ENCODE measurements at places on chromosomes 6 and 20.
A peak's percentile ranks its signal among the peaks of the same experiment; 100 is the strongest.

DNA sequence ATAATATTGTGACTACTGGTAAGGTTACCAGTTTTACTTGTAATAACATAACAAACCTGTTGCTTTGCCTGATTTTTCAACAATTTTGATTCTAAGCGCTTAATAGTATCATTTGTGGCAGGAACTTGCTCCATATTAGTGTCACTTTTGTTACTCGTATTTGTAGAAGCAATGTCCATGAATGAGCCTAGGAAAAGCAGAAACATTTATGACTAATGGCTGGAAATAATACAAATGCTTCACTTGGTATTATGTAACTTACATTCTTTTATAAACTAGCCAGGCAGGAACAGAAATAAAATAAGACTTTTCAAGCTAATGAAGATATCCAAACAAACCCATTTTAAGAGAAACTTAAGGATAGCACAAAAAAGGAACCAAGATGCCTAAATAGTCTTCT is 38.9 kb downstream of the MAP3K7 start:
- DNase-seq = no peak

DNA sequence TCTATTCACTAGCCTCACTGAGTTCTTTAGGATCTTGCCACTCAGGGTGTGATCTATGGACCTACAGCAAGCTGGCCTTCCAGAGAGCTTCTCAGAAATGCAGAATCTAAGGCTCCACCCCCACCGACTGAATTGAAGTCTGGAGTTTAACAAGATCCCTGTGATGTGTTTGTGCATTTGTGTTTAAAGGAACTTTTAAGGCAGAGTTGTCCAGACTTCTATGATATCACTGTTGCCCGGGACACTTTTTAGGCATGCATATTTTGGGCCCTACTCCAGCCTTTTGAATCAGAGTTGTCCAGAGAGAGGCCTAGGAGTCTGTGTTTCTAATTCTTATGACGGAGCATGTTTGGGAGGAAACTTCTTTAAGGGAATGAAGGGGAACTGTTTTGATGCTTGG is 232.3 kb downstream of the QKI start:
- no peak for DNase-seq

DNA sequence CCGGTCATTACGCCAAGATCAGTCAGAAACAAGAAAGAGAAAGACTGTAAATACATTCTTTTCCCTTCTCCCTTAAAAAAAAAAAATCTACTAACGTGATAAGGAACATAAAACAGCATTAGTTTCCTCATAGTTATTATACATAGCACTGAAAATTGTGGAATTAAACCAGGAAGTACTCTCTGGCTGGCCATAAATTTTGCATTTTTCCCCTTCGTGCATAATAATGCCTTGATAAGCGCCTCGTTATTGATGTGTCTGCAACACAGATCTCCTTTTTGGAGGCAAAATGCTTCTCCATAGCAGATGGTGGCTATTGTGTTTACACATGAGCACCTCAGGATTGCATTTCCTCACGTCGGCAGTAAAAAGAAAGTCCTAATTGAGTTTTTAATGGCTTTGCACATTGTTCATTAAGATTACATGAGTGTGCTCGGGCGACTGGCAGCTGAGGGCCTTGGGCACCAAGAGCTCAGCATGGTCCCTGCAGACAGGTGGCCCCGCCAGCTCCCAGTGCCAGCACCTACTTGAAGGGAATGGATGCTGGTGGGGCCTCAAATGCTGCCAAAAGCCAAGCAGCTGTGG is 394.5 kb downstream of the PTPRT start:
- DNase-seq = no peak

DNA sequence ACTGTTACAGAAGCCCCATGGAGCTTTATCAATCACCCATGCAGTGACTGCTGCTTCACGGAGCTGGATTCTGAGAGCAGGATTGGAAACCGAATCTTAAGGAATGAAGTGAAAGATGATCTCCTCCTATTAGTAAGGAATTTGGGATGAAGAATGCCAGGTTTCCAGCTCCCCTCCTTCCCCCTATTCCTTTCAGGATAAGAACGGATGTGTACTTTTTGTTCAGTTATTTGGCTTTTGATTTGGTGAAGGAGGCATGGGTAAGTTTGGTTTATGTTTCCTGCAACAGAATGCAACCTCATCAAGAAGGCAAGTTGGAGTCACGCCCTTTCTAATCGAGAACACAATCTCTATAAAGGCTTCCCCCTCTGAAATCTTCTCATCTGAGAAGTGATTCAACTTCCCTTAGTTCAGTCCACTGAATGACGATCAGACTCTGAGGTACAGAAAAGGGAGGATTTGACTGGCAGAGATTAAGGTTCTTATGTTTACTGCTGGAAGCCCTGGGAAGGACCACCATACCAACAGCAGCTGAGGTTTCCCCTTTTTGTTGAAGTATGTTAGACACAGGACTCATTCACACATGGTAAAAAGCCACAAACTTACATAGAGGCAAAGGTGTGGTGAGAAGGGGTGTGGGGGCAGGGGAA is 5.5 kb downstream of the ELMO2 start:
- peak; percentile 38 for DNase-seq

GRCh38 chr20:4300921-4301320 is 285.6 kb upstream of the RNF24 start:
- DNase-seq = no peak

DNA sequence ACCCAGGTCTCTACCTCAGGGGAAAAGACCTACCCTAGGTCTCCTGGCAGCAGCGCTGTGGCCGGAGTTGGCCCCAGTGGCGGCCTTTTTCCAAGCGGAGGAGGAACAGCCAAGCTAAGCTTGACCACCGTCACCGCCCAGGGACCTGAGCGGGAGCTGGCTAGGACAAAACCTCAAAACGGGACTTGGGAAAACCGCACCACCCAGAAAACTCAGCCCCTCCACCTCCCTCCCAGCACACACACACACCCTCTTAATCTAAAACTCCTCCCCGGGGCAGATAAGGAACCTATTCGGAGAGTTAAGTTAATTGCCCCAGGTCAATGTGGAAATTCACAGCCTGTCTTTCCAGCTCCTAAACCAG is 2.7 kb upstream of the TRERF1 start:
- no peak for DNase-seq

DNA sequence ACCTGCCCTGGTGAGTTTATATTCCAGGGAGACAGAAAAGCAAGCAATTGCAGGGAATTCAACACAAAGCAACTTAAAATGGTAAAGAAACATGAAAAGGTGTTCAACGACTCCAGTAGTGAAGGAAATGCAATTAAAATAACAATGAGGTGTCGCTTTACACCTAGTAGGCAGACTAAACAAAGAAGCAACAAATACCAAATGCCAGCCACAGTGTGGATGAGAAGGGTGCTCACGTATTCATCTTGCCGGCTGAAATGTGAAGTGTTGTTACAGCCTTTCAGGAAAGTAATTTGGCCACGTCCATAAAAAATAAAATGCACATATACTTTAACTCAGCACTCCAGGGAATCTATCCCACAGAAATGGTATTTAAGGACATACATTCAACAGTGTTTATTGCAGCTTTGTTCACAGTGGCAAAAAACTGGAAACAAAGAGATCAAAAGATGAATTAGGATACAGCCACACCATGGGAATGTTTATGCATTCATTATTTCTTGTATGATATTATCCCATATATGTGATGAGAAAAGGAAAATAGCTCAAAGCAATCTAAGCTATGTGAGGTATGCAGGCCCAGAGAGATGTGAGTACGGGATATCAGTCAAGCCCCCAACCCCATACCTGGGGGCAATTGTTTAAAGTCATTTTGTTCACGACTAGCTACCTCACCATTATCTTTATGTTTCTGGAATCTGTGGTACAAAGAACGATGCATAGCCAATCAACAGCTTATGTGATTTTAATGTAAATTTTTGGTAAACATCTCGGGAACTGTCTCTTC is 266.0 kb upstream of the SOX4 start:
- DNase-seq = no peak

GRCh38 chr20:35187584-35188190 is 15.8 kb downstream of the PROCR start:
- DNase-seq = no peak

GRCh38 chr6:98779618-98780017 is 54.8 kb upstream of the POU3F2 start:
- DNase-seq = no peak

DNA sequence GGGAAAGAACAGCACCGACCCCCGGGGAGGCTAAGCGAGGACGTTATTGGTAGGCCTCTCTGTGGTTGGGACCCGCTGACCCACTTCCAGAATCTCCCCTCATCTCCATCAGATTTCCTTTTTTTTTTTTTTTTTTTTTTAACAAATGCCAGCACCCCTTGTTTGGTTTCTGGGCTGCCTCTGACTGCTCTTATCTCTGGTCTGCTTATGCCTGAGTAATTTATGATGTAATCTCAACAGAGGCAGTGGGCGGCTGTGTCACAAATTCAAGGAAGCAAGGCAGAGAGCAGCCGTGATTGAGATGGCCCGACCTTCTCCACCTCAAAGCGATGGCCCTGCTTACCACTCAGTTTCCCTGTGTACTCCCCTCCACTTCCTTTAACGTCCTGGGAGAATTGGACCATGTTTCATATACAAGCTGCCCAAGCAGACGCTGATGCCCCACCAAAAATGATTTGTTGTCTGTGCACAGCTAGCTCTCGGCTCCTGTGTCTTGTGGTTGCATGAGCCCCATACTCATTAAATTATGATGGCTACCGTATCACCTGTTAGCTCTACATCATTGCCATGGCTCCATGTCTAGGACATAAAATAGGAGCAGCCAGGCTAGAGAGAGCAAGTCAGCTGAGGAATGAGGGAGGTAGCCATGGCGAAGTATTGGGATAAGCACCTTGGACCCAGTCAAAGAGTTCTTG is 98.1 kb downstream of the ZNF217 start:
- no peak for DNase-seq

GRCh38 chr20:48703107-48703506 is 124.7 kb downstream of the PREX1 start:
- no peak for DNase-seq

GRCh38 chr20:6994452-6994851 is 227.0 kb downstream of the BMP2 start:
- DNase-seq = no peak

DNA sequence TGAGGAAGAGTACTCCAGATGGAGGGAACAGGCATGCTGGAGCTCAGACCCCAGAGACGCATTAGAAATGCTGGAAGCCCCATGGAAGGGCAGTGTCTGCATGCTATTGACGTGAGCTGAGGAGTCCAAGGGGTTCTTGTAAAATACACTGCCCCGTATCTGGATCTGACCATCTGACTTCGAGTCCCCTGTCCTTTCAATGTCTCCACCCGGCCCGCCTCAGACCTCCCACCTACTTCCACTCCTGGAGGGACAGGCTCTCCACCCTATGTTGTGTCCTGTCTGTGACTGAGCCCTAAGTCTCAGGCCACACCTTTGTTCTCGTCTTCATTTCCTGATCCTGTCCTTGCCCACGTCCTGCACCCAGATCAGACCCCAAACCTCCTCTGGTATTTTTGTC is 496.3 kb downstream of the CDH26 start:
- DNase-seq = no peak

GRCh38 chr20:35491823-35492222 is 36.4 kb downstream of the CEP250 start:
- DNase-seq = no peak

DNA sequence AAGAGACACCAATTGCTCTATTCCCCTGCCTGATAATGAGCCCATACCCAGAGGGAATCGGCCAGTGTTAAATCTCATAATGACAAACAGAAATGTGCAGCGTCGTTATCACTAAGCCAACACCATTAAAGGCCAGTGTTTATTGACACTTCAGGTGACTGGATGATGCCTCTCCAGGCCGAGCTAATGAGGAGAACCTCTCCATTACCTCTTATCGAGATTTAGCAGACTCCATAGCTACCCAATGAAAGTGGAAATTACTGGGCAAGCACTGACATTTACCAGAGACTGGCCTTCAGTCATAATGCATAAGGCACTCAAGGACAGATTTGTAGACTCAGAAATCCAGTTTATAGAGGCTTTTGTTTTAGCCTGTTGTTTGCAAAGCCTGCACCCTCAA is 669.5 kb downstream of the MAFB start:
- no peak for DNase-seq

DNA sequence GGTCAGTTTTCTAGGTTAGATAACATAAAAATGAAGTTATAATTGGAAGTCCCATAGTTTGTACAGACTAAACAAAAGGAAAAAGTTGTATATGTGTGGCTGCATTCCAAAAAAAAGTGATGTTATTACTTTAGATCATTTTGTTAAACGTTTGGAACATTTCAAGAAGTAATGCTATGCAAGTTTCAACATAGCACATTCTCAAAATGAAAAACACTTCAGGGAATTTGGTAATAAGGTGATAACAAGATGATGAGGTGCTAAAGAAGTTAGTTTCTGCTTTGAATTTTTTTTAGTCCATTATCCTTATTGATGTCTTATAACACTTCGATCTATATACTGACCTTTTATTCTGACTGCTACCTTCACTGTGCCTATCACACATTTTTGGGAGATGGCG is 250.7 kb downstream of the PHF3 start:
- no peak for DNase-seq

DNA sequence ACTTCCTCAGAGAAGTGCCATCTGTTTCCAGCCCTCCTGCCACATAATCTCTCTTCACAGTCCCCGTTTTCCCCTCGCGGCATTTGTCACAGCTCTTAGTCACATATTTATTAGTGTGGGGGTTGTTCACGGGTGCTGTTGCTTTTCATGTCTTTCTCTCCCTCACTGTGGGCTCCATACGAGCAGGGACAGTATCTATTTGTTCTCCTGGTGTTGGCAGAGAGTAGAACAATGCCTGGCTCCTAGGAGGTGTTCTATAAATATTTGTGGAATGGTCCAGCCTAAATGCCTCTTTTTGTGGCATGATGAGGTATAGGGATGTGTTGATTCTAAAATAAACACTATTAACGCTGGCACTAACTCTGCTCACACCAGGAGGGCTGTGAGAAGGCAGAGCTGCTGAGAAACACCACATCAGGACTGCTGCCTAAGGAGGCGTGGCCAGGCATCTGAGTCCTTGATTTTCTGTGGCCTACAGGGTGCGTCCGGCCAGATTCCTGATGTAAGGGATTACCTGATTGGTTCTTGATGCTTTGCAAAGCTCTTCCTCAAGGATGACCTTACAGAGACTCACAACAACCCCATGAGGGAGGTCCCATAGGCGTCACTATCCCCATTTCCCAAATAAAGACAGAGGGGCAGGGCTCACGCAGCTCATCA is 219.8 kb upstream of the ARID1B start:
- DNase-seq = no peak

DNA sequence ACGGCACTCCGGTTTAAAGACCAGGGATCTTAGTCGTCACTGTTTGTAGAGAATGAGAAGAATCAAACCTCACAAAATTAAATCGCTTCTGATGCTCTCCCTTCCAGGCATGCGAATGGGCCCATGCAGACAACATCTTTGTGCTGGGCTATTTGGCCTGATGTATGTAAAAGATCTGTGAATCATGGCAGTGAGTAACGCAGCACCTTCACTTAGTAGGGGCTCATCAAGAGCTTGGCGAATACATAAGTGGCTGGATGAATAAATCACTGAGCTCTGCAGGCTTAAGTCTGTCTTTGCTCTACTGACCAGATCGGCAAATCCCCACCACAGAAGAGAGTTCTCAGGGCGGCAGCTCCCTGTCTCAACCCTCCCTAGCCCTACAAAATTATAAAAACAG is 44.8 kb upstream of the AFDN start:
- no peak for DNase-seq
